ENCODE measurements at places on chromosomes 3 and 15. TPM values are rescaled to one million over a fixed set of nuclear protein-coding genes. Genes with fewer than 3 reads are reported as not detected.

Gene GOLGA6D
- total RNA-seq, result not detected

Gene TEX55
- total RNA-seq, result not detected

Gene NR1D2
- 5.0 TPM for total RNA-seq

Gene ATG7
- 28.2 TPM for total RNA-seq

Gene TRPM7
- 45.4 TPM for total RNA-seq

Gene MNS1
- total RNA-seq, result 0.70 TPM

Gene CYP1A2
- total RNA-seq, result not detected

Measured in activated naive CD8-positive, alpha-beta T cell treated with anti-CD3 and anti-CD28 coated beads for 36 hours (primary cell).